ENCODE measurements at places on chromosomes 2 and 18.

- DNase-seq = no peak
These were observed 45.4 kb downstream of the INO80D start for GRCh38 chr2:206040525-206040924.

DNA sequence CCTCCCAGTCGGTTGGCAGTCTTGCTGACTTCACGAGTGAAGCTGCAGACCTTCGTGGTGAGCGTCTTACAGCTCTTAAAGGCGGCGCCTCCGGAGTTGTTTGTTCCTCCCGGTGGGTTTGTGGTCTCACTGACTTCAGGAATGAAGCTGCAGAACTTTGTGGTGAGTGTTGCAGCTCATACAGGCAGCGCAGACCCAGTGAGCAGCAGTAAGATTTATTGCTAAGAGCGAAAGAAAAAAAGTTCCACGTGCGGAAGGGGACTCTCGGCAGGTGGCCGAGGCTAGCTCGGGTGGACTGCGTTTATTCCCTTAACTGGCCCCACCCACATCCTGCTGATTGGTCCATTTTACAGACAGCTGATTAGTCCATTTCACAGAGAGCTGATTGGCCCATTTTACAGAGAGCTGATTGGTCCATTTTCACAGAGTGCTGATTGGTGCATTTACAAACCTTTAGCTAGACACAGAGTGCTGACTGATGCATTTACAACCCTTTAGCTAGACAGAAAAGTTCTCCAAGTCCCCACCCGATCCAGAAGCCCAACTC is 240.3 kb downstream of the LRATD1 start:
- no peak for DNase-seq

GRCh38 chr2:221112744-221113143 is 459.4 kb downstream of the EPHA4 start:
- no peak for DNase-seq

GRCh38 chr2:192203876-192204275 is 9.1 kb upstream of the TMEFF2 start:
- no peak for DNase-seq

DNA sequence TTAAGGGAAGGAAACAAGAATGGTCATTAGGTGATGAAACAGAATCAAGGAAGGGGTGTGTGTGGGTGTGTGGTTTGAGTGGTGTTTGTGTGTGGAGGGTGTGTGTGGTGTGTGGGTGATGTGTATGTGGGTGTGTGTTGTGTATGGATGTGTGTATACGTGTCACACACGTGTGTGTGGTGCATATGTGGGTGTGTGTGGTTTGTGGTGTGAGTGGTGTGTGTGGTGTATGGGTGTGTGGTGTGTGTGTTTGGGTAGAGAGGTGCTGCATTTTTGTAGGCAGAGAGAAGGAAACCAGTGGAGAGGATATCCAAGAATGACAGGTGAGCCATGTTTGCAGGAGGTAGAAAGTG is 1.1 kb upstream of the CEP192 start:
- DNase-seq = no peak

DNA sequence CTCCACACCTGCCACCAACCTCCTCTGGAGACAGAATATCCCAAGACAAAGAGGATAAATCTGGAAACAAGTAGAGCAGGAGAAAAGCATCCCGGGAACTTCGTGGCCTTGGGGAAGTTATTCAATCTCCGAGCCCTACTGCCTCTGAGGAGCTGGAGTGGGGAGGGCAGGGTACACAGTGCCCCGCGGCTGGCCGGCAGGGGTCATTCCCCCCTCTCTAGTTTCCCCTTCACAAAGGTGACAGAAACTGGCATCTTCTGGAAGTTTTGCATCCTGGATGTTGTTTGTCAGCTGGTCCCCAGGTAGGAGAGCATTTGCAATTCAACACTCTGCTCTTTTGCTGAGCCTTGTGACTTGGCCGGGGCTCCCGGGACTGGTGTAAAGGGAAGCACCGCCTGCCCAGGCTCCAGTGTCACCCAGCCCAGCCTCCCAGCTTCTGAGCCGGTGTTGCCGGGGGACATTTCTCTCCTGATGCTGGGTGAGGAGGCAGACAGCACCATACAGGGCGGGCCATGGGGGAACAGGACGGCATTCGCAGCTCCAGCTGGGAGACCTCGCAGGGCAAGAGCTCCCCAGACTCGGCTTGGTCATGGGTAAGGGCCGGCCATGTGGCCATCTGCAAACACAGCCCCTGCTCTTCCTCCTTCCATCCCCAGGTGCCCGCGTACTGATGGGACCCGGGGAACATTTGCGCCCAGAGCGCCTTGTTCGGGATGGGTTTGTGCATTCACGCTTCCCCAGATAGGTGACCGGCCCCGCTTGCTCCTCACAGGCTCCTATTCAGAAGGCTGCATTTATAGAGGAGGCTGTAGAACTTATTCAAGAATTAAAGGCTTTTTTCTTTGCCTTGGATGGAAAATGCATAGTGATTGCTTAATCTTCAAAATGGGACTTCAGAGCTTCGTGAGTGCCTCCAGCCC is 7.4 kb upstream of the NTSR2 start:
- no peak for DNase-seq

DNA sequence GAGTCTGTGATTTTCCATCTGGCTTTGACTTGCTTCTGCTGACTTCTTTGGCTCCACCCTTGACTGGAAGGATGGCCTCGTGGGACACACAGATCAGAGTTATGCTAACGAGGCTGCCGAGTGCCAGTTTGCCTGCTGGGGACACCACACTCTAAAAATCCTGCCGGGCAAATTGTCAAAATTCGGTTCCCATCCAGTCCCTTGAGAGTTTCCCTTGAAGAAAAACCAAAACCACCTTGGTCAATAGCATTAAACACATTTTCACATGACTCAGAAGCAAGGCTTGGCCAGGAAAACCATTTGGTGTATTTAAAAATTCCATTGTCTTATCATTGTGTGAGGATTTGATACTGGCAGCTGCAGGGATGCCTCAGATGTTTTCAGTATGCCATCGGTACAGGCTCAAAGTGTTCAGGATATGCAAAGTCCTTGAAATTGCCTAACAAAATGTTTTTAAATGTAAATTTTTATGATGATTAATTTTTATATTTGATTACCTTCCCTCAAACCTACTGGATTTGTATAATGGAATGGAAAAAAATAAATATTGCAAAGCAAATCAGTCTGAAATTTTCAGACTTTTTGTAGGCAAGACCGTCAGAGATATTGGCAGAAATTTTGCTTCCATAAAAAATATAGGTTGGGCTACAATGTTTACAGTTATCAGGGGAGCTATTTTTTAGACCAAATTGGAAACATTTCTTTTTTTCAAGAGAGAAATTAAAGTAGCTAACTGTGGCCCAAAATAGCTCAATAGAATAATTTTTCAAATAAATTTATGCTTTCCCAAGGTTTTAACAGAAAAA is 41.6 kb downstream of the KCNE4 start:
- no peak for DNase-seq

- DNase-seq = no peak
These were observed 125.6 kb upstream of the TACR1 start for GRCh38 chr2:75324861-75325284.

GRCh38 chr2:159855143-159855542 is 57.1 kb upstream of the CD302 start:
- DNase-seq = no peak

GRCh38 chr18:57209713-57210106 is 62.8 kb downstream of the BOD1L2 start:
- no peak for DNase-seq

DNA sequence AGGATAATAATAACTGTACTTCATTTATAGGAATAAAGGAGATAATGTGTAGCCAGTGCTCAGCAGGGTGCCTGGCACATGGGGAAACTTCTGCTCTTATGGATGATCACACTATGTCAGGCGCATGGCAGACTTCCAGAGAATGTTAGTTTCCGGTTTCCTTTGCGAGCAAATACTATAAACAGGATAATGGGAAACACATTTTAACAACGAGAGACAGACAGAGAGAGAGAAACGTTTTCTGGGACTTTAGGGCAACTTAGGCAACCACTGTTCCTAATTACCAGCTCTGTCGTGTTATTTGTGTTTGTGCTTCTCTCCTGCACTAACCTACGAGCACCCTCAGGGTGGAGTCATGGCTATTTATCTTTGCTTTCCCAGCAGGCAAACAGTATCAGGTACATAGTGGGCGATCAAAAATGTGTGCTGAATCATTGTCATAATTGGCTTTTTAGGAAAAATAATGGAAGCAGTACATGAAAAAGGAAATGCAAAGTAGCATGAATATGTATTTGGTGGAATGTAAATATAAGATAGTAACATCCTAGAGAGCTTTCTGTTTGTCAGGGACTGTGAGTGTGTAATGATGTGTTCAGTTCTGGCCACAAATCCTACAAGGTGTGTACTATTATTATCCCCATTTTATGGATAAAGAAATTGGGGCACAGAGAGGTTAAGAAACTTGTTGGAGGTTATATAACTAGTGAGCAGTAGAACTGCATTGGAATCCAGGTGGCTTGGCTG is 36.8 kb upstream of the IGFBP2 start:
- no peak for DNase-seq

DNA sequence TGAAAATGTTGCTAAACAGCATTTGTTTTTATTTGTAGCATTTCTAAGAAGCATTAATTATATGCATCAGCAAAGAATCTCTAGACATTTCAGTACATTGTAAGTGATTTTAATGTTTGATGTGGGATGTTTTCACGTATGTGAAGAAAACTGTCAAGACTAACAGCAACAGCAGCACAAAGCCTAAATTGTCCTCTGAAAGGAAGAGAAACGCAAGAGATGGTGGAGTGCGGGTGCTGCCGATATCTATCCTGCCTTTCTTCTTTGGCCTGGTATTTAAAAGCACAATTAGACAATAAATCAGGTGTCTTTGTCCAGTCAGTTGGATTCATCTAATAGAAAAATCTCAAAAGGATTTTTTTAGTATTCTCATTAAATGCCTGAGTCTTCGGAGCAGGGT is 3.1 kb downstream of the TWIST2 start:
- DNase-seq = no peak

GRCh38 chr2:215771241-215771640 is 242.1 kb downstream of the MREG start:
- no peak for DNase-seq

DNA sequence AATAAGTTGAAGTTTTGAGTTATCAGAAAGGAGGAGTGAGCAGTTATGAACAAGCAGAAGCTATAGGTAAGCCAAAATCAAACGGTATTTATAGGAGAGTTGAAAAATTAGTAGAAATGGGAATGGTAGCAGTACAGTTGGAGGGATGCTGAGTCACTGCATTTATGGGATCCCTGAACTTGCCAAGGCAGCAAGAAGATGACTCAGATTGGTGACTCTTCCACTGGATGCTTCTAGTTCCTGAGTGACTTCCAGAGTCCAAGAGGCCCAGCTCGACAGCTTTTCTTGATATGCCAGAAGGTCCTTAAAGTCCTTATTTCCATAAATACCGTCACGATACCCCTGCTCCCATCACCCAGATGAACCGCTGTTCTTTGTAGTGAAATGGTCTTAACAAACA is 31.1 kb upstream of the ACTR3 start:
- peak; percentile 94 for DNase-seq

GRCh38 chr2:223747392-223748042 is 89.9 kb downstream of the AP1S3 start:
- peak; percentile 90 for DNase-seq

DNA sequence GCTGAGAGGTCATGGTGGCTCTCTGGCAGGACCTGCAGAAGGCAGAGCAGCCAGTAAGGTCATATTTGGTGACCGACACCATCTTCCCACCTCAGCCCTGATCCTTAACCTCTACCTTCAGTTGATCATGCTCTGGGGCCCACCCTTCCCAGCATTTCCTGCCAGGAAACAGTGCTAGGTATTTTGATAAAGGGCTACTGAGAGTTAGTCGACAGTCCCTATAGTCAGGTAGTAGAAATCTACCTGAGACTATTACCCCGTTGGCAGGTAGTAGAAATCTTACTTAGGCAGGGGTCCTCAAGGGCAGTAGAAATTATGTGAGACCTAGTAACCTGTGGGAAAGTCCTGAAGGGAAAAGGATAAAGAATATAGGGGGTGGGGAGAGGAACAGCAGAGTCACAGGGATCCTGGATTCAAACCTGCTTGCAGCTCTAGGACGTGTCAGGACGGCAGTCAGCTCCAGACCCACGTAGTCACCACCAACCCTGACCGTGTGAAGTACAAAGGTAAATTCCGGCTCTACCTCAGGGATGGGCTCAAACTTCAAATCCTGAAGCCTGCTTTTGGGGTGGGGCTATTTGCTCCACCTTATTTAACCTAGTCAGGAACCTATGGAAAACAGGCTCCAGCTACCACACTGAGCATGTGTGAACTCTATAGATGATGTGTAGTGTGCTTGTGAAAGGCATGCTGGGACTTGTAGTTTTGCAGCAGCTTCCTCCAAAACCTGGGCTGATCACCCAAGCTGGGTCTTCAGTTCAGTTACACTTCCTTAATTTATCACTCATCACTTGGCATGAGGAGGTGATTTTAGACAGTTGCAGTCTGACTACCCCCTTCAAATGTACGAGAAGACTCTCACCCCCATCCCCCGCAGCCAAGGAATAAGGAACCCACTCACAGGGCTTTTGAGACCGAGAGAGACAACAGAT is at the start of gene DQX1:
Gene DQX1 (minus strand): TSS at position 515 of the 932 bp plus-strand sequence. CDS start 502 bp downstream, at position 13.
- peak; percentile 99 for DNase-seq

GRCh38 chr18:48238206-48238605 is 171.0 kb downstream of the ZBTB7C start:
- no peak for DNase-seq

GRCh38 chr2:44774826-44775492 is 166.5 kb upstream of the SIX3 start:
- DNase-seq = no peak

DNA sequence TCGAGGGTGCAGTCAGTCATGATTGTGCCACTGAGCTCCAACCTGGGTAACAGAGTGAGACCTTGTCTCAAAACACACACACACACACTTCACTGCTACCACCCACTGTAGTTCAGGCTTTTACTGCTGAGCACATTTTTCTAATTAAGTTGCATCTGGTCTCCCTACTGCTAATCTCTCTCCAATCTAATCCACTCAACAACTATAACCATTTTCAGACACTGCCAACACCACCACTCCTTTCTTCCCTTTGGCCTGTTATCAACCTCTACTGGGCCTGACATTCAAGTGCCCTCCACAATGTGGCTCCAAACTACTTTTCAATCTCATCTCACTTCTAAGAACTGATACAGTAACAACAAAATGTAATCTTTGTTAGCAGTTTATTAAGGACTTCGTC is 44.8 kb downstream of the RMP24 start:
- no peak for DNase-seq

GRCh38 chr2:223357076-223357475 is 245.1 kb downstream of the SCG2 start:
- peak; percentile 56 for DNase-seq

- DNase-seq = peak; percentile 18
These were observed 229.5 kb upstream of the EPAS1 start for GRCh38 chr2:46067501-46068305.

GRCh38 chr2:227602358-227602757 is 3.7 kb downstream of the SCYGR2 start:
- no peak for DNase-seq

DNA sequence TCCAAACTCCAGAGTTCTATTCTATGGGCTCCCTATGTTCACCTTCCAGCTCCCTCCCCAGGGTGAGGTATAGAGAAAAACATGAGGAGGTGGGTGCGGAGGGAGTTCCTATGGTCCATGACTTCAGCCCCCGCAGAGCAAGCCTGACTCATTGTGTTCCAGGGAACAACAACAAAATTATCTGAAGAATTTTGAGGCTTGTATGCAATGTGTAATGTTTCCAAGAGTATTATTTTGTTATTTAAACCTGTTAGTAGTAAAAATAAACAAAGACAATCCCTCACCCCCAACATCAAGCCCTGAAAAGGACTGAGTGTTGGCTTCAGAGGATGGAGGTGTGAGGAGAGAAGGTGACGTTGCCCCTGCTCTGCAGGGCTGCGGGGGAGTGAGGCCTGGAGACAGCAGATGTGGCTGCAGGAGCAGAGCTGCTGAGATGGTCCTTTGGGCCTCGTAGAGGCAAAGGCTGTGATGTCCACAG is 29.0 kb downstream of the LAMA3 start:
- peak; percentile 83 for DNase-seq

- DNase-seq = no peak
These were observed 94.9 kb upstream of the RBBP8 start for GRCh38 chr18:22838221-22838620.
